Mesothelial cell of epicardium (in vitro differentiated cells): ENCODE measurements at places on chromosomes 13 and 19. TPM values are rescaled to one million over a fixed set of nuclear protein-coding genes. Genes with fewer than 3 reads are reported as not detected.

GRCh38 chr19:58474997-58475713 lies 997 bp upstream of the ZNF446 start:
- no peaks in the 10 kb centered on the region for H3K27me3 ChIP-seq
- peak overlapping the region; percentile 93 for H3K4me3 ChIP-seq
- peaks cover 11% of the 10 kb centered on the region for H3K4me1 ChIP-seq

DNA sequence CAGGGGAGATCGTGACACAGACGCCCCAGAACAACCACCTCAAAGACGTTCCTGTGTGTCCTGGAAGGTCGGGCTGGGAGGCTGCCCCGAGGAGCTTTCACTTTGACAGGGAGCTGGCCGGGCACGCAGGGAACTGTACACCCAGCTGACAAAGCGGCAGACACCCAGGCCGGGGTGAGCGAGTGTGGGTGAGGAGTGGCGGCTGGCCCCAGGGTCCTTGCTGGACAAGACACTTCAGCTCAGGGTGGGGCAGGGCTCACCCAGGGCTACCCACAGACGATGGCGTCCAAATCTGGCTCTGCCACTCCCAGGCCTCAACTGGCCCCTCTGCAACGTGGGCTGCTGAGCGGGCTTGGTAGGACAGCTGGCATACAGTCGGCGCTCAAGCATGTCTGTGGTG lies 2.0 kb downstream of the FGF22 start:
- peaks cover 25% of the 10 kb centered on the region for H3K27me3 ChIP-seq
- H3K27ac ChIP-seq, result no peak overlapping the region
- DNase-seq, result no peak
- peaks cover 4% of the 10 kb centered on the region for H3K4me1 ChIP-seq
- no peak overlapping the region for H3K4me3 ChIP-seq

DNA sequence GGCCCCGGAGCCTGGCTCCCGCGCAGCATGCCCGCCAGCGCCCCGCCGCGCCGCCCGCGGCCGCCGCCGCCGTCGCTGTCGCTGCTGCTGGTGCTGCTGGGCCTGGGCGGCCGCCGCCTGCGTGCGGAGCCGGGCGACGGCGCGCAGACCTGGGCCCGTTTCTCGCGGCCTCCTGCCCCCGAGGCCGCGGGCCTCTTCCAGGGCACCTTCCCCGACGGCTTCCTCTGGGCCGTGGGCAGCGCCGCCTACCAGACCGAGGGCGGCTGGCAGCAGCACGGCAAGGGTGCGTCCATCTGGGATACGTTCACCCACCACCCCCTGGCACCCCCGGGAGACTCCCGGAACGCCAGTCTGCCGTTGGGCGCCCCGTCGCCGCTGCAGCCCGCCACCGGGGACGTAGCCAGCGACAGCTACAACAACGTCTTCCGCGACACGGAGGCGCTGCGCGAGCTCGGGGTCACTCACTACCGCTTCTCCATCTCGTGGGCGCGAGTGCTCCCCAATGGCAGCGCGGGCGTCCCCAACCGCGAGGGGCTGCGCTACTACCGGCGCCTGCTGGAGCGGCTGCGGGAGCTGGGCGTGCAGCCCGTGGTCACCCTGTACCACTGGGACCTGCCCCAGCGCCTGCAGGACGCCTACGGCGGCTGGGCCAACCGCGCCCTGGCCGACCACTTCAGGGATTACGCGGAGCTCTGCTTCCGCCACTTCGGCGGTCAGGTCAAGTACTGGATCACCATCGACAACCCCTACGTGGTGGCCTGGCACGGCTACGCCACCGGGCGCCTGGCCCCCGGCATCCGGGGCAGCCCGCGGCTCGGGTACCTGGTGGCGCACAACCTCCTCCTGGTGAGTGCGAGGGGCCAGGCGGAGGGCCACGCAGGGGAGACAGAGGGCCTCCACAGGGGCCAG lies at the start of gene KL:
KL (plus strand) TSS at position 10 of the 909 bp plus-strand sequence; CDS start at position 28, 18 bp downstream.
- H3K36me3 ChIP-seq, result no peaks in the 10 kb centered on the region
- DNase-seq, result no peak
- peaks cover 81% of the 10 kb centered on the region for H3K27me3 ChIP-seq
- peaks cover 19% of the 10 kb centered on the region for H3K4me1 ChIP-seq
- peak within 1 kb of the TSS; percentile 60 for H3K4me3 ChIP-seq

DNA sequence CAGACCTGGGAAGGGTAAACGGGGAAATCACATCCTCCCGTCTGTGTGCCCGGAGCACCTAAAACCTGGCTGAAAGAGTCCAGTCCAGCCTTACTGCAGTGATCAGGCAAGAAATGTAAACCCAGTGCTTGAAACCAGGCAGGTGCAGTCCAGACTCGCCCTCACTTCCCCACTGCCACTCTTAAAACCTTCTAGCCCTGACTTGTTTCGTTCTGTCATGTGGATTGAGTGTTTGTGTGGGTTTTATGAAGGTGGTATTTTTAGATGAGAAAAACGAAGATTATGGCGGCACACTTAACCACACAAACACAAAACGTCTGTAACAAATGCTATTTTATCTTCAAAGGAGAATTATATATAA lies 839 bp upstream of the CKAP2 start:
- H3K36me3 ChIP-seq, result peaks cover 3% of the 10 kb centered on the region
- DNase-seq, result no peak
- peak overlapping the region; percentile 95 for H3K4me3 ChIP-seq

GRCh38 chr19:3346677-3347353 lies 19.6 kb upstream of the NFIC start:
- H3K4me3 ChIP-seq, result no peak overlapping the region
- no peak overlapping the region for H3K27ac ChIP-seq
- no peaks in the 10 kb centered on the region for H3K36me3 ChIP-seq
- no peaks in the 10 kb centered on the region for H3K4me1 ChIP-seq
- peaks cover 43% of the 10 kb centered on the region for H3K27me3 ChIP-seq

- DNase-seq, result no peak
- no peak overlapping the region for H3K27ac ChIP-seq
- no peaks in the 10 kb centered on the region for H3K4me1 ChIP-seq
- no peak overlapping the region for H3K4me3 ChIP-seq
These were observed 173.9 kb downstream of the ZIC5 start for GRCh38 chr13:99797691-99798090.

- H3K4me3 ChIP-seq, result no peak overlapping the region
- H3K4me1 ChIP-seq, result peaks cover 14% of the 10 kb centered on the region
- peaks cover 39% of the 10 kb centered on the region for H3K36me3 ChIP-seq
- DNase-seq, result peak; percentile 73
- H3K27ac ChIP-seq, result peak overlapping the region; percentile 21
These were observed 25.0 kb downstream of the ERCC5 start for GRCh38 chr13:102870677-102871415.

DNA sequence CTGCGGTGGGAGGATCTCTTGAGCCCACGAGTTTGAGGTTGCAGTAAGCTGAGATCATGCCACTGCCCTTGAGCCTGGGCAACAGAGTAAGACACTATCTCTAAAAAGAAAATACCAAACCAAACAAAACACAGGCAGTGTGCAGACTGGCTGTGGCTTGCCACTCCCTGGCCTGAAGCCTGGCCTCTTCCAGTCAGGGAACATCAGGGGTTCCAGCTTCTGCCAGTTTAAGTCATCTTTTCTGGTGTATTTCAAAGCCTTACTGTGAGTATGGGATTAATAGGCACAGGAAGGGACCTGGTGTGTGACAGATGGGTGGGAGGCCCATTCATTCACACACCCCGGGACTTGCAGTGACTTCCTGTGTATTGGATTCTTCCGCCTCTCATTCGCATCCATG lies 27.0 kb upstream of the F2RL3 start:
- no peak for DNase-seq
- H3K36me3 ChIP-seq, result peaks cover 35% of the 10 kb centered on the region
- no peaks in the 10 kb centered on the region for H3K27me3 ChIP-seq
- H3K27ac ChIP-seq, result no peak overlapping the region
- H3K4me1 ChIP-seq, result no peaks in the 10 kb centered on the region
- H3K4me3 ChIP-seq, result no peak overlapping the region

GRCh38 chr19:38285567-38285966 lies 18.5 kb upstream of the C19orf33 start:
- H3K27me3 ChIP-seq, result no peaks in the 10 kb centered on the region
- no peaks in the 10 kb centered on the region for H3K4me1 ChIP-seq
- no peak for DNase-seq
- peaks cover 11% of the 10 kb centered on the region for H3K36me3 ChIP-seq

DNA sequence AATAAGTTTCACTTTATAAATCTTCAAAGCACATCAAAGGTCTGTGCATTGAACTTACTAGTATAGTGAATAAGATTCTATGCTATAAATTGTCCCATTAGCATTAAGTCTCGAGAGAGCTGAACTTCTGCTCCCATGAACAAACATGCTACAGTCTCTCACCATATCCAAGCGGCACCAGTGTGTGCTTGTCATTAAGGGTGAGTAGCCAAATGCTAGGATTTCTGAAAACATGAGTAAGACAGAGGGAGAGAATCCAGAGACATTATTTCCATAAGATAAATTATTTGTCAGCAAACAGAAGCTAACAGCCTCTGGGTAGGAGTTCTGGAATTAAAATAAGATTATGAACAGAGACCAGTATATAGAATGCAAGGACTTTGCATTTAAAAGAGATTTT lies 2882.5 kb downstream of the PCDH9 start:
- H3K27ac ChIP-seq, result no peak overlapping the region
- no peaks in the 10 kb centered on the region for H3K27me3 ChIP-seq
- peaks cover 13% of the 10 kb centered on the region for H3K4me1 ChIP-seq
- H3K36me3 ChIP-seq, result peaks cover 1% of the 10 kb centered on the region

- H3K4me3 ChIP-seq, result peak overlapping the region; percentile 82
- no peak overlapping the region for H3K27ac ChIP-seq
- peaks cover 15% of the 10 kb centered on the region for H3K4me1 ChIP-seq
- peak; percentile 63 for DNase-seq
- H3K36me3 ChIP-seq, result no peaks in the 10 kb centered on the region
These were observed 96.8 kb downstream of the ATP8A2 start for GRCh38 chr13:25468325-25469168.

Gene ATP4B
- not detected in 3 replicates for total RNA-seq

Gene FCER2
- total RNA-seq, result not detected in 3 replicates
